ENCODE measurements at places on chromosomes 12 and 14.

DNA sequence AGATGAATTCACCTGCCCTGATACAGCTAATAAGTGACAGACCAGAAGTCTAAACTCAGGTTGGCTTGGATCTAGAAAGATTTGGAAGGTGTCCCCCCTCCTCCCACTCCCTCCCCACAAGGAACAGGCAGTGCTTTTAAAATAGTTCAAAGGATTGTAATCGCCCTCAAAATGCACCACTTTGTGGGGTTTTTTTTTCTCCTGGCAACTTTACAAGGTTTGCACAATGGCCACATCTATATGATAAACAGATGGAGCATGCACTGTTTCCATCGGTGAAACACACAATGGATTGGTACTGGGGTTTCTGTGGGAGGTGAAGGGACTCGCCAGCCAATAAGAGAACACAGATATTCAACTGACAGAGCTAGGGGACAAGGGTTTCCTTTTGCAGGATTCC lies 137.4 kb downstream of the LLPH start:
- no peak for DNase-seq

DNA sequence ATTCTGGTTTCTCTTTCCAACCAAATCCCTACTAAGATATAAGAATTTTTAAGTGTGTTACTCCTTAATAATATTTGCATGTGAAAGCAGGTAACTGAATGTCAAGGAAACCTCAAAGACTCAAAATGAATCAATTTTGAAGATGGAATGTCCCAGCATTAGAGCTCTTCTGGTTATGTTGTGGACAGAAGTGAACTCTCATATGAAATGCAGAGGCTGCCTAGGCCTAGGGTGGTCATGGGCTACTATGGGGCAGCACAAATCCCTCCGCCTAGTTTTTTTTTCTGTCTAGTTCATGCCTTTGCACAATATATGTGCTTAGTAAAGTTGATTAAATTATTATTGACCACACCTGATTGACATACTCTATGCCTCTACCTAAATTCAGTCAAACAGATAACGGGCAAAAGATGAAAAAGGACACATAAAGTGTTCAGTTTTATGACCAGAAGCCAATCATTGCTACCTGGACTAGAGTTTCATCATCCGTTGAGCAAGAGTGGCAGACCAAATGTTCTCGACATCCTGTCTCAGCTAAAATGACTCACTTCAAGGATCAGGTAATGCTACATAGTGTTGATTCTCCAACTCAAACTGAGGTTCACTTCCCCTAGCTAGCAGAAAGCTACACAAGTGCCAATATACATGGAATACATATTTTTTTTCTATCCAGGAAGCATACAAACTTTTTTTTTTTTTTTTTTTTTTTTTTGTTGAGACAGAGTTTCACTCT lies 1211.4 kb downstream of the VRK1 start:
- no peak for DNase-seq

- DNase-seq: no peak
Observed at GRCh38 chr14:63877550-63877939, 24.7 kb downstream of the SYNE2 start.

- DNase-seq: no peak
Observed at GRCh38 chr12:27142101-27142721, 59.8 kb upstream of the C12orf71 start.

Measured in activated CD4-positive, alpha-beta T cell treated with anti-CD3 and anti-CD28 coated beads for 1 hour (primary cell).